ENCODE measurements at places on chromosomes 16 and 17.

GRCh38 chr16:85461814-85462713, 151.1 kb upstream of the GSE1 start:
- DNase-seq = peak; percentile 33

DNA sequence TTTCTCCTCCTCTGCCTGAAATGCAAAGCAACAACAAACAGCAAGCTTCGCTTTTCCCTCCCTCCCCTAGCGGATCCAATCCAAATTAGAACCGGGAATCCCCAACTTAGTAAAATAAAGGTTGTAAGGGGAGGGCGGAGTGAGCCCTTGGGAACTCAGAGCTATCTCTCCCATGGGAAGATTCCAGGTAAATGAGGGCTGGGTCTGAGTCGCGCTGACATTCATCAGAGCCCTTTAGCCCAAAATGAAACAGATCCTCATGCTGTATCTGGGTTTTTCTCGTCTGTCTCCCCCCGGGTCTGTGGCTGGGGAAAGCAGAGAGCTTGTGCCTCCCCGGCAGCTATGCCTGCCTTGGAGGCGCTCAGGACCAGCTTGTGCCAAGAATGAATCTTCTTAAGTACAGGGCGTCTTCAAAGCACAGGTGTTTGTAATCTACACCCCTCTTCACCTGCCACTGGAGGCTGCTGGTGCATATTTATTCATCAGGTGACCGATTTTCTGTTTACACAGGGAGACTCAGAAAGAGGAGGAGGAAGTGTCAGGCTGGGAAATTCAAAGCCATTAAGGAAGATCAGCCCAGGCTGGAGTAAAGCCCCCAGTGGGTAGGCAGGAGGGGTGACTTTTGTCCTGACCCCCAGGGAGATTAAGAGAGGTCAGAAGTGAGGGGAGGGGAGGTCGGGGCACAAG, 55.0 kb upstream of the GSE1 start:
- no peak for DNase-seq

- no peak for DNase-seq
Observed at GRCh38 chr17:27009087-27009486, 284.8 kb upstream of the WSB1 start.

DNA sequence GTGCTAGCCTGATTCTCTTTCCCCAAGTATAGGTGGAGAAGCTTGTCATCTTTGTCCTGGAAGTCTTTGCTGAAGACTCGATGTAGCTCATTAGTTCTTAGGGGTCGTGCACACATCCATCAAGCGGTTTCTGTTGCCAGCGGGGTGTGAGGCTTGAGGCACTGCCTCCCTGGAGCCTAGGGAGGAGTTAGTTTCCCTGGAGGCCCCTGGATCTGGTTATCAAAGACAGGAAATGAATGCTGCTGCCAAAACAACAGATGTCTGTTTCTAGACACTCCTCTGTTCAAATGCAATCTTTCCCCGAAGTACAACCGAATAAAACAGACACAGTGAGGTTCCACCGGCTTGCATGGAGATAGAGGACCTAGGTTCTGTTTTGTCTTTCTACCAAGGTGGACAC, 17.5 kb downstream of the HS3ST4 start:
- no peak for DNase-seq

DNA sequence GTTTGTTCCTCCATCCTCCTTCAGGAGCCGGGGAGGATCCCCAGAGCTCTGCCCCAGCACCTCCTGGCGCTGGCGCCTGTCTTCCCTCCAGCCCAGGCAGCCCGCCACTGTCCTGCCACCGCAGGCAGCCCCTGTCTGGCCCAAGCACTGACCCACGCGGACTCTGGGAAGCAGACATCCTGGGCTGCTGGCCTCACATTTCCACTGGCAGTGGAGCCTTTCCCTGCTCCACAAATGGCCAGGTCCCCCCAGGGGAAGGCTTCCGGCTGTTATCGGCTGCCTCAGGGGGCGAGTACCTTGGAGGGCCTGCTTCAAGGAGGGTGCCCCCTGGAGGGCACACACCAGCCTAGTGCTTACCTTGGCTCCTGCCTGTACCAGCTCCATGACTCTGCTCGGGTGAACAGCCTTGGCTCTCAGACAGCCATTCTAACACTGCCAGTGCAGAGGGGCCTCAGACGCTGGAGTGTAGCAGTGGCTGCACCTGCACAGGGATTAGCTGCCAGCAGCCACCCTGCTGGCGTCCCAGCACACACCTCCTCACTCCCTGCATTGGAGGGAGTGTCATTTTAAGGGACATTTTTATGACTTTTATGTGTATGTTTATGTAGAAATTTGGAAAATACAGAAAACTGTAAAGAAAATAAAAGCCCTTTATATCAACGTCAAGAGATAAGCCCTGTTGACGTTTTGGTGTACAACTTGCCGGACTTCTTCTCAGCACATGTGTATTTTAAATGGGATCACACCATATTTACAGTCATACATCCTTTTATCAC, 21.0 kb downstream of the ACE start:
- no peak for DNase-seq

All from stimulated activated CD4-positive, alpha-beta T cell treated with anti-CD3 and anti-CD28 coated beads, Interleukin-2, amount 100 ng/mL, for 4 hours (primary cell).